ENCODE measurements at places on chromosomes 12 and 14.

DNA sequence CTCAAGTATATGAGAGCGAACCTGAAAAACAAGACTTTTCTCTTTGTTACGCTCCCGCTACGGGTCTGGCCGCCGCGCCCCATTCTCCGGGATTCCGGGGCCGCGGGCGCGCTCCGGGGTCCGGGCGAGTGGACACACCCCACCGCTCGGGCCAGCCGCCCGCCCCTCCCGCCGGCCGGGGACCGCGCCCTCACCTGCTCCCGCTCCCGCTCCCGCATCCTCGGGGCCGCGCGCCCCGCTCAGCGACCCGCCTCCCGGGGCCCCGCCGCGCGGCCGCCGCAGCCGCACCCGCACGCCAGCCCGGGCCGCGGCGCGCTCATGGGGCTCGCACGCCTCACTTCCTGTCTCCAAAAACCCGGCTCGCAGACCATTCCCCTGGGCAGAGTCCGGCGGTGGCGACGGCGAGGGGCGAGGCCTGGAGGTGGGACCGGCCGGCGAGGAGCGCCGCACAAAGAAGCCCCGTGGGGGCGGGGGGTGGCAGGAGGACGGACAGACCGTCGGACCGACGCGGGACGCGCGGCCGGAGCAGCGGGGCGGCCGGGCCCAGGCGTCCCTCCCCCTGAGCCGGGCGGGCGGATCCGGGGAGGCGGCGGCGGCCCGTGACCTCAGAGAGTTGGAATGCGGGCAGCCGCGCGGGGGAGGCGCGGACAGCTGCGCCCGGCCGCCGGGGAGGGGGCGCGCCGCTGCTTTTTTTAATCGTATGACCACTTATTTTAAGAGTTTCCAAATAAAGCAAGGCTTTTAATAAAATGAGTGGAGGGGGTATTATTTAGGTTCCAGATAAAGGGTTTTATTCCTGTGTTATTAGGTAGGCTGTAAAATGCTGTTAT lies at the start of gene PTPN21:
Gene PTPN21, minus strand, starts transcription at position 551 of the 830 bp plus-strand sequence. CDS start 4,590 bp downstream, outside the sequence.
- no peak for DNase-seq

- DNase-seq, result no peak
Observed at GRCh38 chr12:74119811-74120362, 417.7 kb upstream of the ATXN7L3B start.

- DNase-seq, result no peak
Observed at GRCh38 chr14:96783915-96784224, 13.3 kb upstream of the VRK1 start.

- DNase-seq, result no peak
Observed at GRCh38 chr12:75432924-75433323, 42.0 kb downstream of the GLIPR1L2 start.

DNA sequence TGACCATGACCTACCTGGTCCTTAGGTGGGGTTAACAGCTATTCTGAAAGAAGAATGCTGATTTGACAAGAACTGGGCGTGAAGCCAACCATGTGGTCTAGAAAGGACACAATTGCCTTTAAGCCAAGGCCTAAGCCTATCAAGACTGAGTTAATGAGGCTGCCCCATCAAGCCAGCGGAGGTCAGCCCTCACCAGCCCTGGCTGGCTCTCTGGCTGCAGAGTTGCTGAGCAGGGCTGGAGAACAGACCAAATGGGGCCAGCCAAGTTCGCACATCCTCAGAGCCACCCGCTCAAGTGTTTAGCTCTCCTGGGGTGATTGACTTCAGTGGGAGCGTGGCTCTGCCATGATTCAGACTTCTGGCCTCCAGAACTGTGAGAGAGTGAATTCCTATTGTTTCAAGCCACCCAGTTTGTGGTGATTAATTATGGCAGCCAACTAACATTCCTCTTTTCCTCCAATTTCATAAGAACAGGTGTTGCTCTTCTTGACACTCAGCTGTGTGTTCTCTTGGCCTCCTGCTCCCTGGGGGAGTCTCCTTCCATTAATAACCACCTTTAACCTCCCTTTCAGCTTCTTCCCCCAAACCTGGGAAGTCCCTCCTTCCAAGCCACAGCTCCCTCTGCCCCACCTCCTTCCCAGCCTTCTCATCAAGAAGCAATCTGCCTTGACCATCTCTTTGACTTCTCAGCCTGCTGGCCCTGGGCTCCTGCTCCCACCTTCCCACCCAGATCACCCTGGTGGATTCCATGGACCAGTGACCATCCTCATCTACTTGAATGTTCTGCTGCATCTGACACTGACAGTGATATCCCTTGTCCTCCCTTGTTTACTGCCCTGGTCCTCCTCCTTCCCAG lies 5.3 kb upstream of the SERPINA5 start:
- no peak for DNase-seq

GRCh38 chr14:103123634-103124500 lies 606 bp downstream of the TNFAIP2 start:
- no peak for DNase-seq

GRCh38 chr12:49296034-49296835 lies 1.3 kb downstream of the PRPH start:
- DNase-seq, result peak; percentile 25

GRCh38 chr14:37598747-37599506 lies 3.5 kb downstream of the TTC6 start:
- DNase-seq, result no peak

DNA sequence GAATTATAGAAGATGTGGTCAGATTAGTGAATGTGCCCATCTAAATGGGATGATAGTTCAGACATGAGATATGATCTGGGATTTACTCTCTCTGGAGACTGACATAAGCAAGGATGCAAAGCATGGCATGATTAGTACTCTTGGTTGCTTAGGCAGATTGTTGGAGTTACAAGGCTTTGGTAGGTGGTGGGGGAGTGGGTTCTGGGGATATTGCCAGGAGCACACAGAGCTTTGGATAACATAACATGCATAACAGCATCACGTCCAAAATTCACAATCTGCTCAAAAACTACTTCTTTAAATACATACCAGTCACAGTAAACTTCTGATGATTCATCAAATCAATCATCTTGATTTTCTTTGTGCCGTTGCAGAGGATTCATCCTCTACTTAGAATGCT lies 287.4 kb downstream of the ACSS3 start:
- DNase-seq, result no peak

GRCh38 chr14:64774272-64774671 lies 70.0 kb downstream of the PLEKHG3 start:
- no peak for DNase-seq

DNA sequence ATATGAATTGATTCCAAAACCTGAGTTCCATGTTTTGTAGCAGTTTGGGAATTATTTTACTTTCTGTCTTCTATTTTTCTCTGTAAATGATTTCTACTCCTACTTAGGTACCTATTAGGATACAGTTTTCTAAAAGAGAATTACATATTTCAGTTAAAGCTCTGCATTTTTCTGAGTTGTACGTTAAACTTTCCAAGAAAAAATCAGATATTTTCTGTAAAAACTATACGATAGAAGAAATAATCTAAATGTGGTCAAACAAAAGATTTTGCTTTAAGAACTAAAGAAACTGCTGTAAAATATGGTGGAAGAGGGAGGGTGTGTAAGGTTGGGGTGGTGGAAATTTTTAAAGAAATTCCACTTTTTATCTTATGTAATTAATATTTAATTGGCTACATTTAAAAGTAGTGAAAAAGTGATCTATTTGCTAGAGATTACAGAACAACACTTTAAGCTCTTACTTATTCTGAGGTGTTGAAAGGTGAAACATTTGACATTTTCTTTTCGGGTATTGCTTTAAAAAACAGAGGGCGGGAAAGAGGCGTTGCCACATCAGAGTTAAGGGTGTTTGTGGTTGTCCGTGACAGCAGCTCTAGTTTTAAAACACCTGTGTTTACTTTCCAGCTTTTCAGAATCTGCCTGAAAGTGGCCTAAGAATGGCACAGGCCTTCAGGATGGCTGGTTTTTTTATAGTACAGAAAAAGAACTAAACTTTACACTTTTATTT lies 187.3 kb downstream of the MIPOL1 start:
- DNase-seq, result no peak

DNA sequence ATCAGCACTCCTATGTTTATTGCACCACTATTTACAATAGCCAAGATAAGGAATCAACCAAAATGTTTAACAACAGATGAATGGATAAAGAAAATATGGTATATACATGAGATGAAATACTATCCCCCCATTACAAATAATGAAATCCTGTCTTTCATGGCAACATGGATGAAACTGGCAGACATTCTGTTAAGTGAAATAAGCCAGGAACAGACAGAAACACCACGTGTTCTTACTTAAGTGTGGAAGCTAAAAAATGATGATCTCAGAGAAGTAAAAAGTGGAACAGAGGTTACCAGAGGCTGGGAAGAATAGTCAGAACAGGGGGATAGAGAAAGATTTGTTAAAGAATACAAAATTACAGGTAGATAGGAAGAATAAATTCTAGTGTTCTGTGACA lies 113.7 kb upstream of the MDM1 start:
- no peak for DNase-seq

GRCh38 chr12:92615703-92616102 lies 87.1 kb upstream of the PLEKHG7 start:
- DNase-seq, result no peak

- no peak for DNase-seq
Observed at GRCh38 chr12:108312693-108313189, 26.4 kb downstream of the CMKLR1 start.

GRCh38 chr14:91317381-91318308 lies 73.1 kb upstream of the GPR68 start:
- DNase-seq, result no peak

DNA sequence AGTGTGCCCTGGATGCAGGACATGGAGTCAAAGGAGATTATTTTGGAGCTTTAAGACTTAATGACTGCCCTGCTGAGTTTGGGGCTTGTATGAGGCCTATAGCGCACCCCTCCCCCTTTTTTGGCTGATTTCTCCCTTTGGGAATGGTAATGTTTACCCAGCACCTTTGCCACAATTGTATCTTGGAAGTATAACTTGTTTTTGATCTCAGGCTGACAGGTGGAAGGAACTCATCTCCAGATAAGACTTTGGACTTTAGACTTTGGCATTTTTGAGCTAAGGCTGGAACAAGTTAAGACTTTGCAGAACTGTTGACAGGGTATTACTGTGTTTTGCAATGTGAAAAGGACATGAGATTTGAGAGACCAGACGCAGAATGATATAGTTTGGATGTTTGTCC lies 110.5 kb downstream of the DERA start:
- DNase-seq, result no peak

- DNase-seq, result no peak
Observed at GRCh38 chr12:44876544-44877410, 662 bp upstream of the NELL2 start.

- no peak for DNase-seq
Observed at GRCh38 chr14:99137001-99137700, 134.8 kb downstream of the BCL11B start.

DNA sequence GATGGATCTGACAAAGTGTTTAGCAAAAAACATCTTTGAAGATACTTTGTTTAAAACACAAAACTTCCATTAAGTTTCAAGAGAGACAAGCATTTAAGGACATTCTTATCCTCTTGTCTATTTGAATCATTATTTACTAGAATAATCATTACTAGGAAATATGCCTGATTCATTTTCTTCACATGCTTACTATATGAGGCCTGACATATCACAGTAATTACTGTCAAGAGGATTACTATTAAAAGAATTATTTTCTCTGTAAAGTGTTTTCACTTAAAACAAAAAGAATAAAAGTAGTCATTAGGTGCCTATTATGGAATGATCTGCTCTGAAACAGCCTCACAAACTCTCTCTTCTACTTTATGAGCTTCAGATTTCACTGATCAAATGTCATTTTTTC lies 402.1 kb upstream of the MGAT4C start:
- no peak for DNase-seq

- DNase-seq, result no peak
Observed at GRCh38 chr12:131124487-131125280, 171.0 kb downstream of the ADGRD1 start.

DNA sequence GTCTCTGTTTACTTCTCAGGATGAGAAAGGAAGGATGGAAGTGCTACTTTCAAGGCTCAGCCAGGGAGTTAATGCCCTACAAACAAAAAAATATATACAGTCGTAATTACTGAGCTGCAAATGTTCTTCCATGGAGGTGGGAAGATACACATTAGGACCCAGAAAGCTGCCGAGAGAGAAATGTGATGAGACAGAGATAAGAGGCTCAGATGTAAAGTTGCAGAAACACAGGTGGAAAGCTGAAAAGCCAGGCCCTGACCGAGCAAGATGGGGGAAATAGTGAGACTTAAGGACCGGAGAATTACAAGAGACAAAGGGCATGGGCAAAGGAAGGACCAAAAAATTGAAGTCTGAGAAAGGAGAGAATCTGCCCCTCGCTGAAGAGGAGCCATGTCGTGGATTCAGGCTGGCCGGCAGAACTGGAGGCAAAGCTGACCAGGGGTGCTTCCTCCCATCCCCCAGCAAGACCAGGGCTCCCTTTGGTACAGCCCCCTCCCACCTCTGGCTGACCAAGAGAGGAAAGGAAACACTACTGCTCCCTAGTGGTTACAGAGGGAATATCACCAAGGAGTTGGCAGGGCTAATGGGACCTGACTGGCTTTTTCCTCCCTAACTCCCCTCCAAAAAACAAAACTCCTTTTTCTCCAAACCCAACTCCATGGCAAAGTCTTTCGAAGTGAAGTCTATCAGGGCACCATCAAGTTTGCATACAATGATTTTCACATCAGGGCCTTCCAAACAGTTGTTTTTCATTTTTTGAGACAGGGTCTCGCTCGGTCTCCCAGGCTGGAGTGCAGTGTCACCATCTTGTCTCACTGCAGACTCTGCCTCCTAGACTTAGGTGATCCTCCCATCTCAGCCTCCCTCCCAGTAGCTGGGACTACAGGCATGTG lies 12.1 kb downstream of the ZFHX2 start:
- no peak for DNase-seq

- DNase-seq, result no peak
Observed at GRCh38 chr14:93788543-93789227, 400 bp upstream of the PRIMA1 start.

- no peak for DNase-seq
Observed at GRCh38 chr12:52390739-52391617, 5.5 kb upstream of the KRT84 start.

DNA sequence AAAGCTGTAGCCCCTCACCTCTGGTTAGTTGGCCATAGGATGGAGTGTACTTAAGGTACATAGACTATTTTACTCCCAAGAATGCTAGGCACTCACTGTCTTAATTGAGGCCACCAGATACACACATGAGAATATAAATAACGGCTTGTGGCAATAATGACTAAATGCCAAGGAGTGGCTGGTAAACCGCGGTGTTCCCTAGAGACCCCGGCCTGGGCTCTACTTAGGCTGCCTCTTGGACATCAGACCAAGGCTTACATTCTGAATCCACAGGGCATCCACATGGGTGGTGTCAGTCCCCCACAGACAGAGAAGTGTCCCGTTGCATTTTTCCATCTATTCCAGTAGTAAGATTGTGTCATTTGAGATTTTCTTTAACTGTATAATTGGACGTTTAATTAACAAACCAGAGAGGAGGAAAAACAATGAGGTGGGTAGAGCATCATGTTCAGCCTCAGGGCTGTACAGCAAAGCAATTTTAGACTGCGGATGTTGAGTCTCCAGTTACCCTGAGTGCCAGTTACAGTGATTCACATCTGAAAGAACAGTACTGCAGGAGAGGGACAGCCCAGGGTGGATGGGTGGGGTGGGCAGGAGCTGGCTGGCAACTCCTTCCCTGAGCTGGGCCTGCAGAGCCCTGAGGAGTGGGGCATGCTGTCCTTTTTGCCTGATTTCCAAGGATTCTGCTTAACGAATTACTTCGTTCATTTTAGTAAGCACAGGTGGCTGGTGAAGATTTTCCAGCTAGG lies 20.5 kb downstream of the CKB start:
- no peak for DNase-seq
